Hypothalamus (tissue), 51 donors: ENCODE measurements at places on chromosomes 16 and 17.

- DNase-seq = no peak
These were observed 80.9 kb upstream of the CREBBP start for GRCh38 chr16:3961449-3961849.

GRCh38 chr16:12449374-12449773, 354.3 kb downstream of the CPPED1 start:
- no peak for DNase-seq

GRCh38 chr16:69848637-69849545, 86.8 kb downstream of the WWP2 start:
- peak; percentile 35 for DNase-seq

DNA sequence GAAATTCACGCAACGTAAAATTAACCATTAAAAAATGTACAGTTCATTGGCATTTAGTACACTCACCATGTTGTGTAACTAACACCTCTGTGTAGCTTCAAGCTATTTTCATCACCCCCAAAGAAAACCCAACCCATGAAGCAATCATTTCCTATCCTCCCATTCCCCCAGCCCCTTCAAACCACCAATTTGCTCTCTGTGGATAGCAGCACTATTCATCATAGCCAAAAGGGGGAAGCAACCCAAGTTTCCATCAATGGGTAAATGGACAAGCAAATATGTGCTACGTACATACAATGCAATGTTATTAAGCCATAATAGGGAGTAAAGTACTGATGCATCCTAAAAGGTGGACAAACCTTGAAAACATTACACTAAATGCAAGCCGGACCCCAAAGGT, 10.9 kb upstream of the KRT222 start:
- DNase-seq = no peak

- DNase-seq = no peak
These were observed 5.8 kb downstream of the DHX38 start for GRCh38 chr16:72099377-72099818.

GRCh38 chr16:12685806-12686205, 117.9 kb downstream of the CPPED1 start:
- peak; percentile 12 for DNase-seq
